ENCODE measurements at places on chromosomes 4 and X.
A peak's percentile ranks its signal among the peaks of the same experiment; 100 is the strongest.

DNA sequence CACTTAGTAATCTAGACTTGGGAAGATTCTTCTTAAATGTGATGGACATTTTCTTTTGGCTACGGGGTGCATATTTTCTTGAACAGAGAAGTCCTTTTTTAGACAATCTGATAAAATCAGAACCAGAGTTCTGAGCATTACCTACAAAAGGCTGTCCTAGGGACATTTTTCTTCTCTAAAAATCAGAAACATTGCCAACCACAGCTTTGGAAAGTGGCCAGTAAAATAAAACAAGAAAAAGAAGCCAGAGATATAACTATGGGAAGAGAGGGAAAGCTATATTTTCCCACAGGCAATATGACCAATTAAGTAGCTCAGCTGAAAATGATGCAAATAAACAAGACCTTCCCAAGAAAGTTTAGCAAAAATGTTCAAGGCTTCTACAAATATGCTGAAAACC lies 55.9 kb downstream of the MXRA5 start:
- no peak for DNase-seq

DNA sequence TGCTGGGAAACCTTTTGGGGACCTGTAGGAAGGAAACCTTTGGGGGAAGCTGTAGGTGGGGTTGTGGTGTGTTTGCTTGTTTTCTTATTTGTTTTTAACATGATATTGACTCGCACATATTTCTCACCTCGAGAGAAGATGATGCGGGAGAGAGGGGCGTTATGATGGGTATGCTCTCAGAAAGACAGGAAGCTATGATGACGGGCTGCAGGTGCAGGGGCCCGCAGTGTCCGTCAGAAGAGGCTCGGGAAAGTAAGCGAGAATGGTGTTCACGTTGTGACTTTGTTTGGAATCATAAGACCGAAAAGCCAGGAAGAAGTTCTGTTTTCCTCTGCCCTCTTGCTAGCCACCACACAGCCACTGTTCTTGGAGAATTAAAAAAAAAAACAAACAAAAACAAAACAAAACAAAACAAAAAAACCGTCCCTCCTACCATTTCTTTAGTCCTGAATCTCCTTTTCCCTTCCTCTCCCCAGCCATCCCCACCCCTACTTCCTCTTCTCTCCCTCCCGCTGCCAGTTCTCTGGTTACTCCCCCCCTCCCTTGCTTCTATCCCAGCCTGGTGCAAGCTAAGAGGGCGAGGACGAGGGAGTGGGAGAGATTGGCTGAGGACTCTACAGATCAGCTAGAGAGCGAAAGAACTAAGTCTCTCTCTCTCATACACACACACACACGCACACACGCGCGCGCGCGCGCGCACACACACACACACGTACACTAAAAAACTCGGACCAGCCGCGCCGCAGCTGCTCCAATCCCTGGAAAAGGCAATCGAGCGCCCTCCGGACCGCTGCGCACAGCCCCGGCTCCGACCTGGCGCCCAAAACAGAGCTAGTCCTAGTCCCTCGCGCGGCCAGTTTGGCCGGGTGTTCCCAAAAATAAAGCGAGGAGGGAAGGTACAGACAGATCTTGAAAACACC lies at the start of gene BMP3:
TSS of gene BMP3 (plus strand) at position 648 of the 920 bp plus-strand sequence. CDS start 577 bp downstream, outside the sequence.
- DNase-seq = no peak

- DNase-seq = no peak
These were observed 34.0 kb downstream of the CENPU start for GRCh38 chr4:184699941-184700340.

GRCh38 chrX:103918050-103918449 lies 44.4 kb upstream of the TMSB15B start:
- peak; percentile 8 for DNase-seq

DNA sequence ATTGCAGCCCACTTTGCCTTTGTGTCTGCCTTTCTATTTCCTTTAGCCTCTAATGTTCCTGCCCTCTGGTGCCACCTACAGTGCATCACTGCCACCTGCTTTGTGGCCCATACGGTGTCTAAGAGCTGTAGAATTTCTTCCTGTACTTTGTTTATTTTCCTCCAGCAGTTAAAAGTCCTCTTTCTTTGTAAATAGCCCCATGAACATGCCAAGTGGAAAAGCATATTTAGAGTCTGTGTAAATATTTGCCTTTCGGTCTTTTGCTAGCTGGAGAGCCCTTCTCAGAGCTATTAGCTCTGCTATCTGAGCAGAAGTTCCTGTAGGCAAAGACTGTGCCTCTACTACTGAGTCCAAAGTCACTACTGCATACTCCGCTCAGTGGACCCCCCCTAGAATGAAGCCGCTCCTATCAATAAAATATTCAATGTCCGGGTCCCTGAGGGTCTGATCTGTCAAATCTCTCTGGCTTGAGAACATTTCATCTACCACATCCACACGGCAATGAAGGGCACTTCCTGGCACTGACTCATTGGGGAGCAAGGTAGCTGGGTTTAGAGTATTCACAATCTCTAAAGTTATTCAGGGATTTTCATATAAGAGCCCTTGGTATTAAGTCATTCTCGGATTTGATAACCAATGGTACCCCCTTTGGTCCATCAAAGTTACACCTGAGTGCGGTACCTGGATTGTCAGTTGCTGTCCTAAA lies 36.3 kb downstream of the SULT1E1 start:
- peak; percentile 7 for DNase-seq

DNA sequence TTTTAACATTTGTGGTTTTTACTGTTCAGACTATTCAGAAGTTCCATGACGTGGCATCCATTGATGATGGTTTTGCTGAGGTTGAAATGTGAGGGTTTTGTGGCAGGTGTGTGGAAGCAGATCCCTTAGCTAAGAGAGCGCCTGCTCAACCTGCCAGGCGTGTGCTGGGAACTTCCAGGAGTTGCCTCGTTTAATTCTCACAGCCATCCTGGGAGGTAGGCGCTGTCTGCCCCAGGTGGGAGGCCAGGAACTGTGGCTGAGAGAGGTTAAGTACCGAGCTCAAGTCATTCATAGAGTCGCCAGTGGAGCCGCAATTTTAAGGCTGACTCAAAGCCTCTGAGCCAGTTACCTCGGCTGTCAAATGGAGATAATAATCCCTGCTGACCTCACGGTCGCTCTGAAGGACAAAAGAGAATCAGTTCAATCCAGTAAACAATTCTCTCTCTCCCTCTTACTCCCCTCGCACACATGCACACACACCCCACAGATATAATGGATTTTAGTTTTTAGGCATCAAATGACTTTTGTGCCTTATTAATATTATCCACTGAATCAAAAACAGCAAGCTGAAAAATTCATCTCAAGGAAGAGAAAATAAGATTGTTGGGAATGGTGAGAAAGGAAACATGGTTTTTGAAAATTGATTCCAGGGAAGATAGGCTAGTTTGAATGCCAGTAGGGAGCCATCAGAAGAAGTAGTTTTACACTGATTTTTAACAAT lies 171.3 kb downstream of the PTTG2 start:
- peak; percentile 42 for DNase-seq

GRCh38 chrX:1097328-1097727 lies 115.1 kb downstream of the CRLF2 start:
- no peak for DNase-seq

DNA sequence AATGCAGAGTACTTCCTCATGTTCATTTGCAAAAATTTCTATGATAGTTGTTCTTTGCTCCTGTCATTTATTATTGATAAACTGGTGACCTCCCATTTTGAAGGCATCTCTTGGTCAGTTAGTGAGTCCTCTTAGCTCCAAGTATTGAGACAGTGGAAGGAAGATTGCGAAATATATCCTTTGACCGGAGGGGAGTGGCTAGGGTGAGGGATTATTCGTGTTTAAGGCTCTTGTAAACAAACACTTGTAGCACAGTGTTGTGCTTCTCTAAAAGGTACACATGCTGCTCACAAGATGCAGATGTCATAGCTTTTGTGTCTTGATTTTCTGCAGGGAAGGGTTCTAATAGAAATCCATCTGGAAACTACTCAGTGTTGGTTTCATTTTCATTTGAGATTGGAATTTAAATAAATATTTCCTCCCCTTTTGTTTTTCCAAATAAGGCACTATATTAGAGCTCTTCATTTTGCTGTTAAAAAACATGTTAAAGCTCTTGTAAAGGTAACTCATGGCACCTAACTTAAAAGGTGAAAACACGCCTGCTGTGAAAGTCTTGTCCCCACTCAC lies 21.8 kb downstream of the TXLNG start:
- no peak for DNase-seq

- no peak for DNase-seq
These were observed 109.7 kb downstream of the SORCS2 start for GRCh38 chr4:7301846-7302630.

- no peak for DNase-seq
These were observed 71.9 kb downstream of the LIMCH1 start for GRCh38 chr4:41609851-41610250.

DNA sequence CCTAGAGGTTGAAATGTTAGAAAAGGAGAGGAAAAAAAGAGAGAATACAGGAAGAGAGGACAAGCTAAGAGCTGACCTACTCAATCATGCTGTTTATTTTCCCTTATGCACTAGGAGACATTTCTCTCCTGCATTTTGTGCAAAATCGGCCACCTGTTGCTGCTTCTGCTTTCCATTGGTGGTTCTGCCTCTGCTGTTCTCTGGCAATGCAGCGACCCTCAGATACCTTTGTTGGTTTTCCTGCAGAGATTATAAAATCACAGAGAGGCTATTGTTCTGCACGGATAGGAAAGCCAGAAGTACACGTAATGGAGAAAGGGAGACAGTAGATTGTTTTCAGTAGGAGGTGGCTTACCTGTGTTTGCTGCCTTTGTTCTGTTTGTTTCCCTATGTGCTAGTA lies 108.9 kb downstream of the UNC5C start:
- DNase-seq = no peak

DNA sequence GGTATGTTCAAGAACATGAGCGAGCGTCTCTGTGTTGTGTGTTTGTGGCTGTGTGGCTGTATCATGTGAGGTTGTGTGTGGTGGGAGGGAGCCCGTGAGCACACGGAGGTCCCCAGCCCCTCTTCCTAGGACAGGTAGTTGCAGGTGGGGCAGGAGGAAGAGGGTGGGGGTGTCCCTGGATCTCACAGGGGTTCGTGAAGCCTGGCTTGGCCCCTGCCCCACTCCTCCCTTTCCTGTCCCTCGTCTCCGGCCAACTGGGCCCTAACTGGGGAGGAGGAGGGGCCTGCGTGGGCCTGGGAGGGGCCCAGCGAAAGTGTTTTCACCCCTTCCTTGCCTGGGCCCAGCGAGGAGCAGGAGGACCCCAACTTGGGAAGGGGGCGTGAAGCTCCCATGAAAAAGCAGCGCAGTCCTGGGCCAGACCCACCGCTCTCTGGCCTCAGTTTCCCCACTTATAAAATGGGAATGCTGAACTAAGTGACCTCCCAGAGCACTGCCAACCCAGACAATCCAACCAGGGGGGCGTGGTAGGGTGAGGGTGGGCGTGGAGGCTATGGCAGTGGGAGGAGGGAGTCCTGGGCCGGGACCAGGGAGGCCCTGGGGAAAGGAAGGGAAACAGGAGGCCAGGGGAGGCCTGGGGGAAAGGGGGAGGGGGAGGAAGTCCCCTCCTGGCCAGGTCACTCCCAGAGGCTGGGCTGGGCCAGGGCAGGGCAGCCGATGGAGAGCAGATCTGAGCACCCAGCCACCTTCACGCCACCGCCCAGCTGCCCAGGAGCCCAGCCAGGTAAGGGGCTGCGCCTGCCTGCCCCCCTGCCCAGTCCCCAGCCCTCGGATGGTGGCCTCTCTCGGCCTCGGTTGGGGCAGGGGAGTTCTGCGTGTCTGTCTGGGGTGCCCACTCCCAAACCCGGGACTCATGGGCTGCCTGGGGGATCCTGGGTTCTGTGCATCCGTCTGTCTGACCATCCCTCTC lies at the start of gene AVPR2:
TSS of gene AVPR2 (plus strand) at position 683 of the 967 bp plus-strand sequence. CDS start 473 bp downstream, outside the sequence.
- DNase-seq = no peak

GRCh38 chrX:19647159-19647558 lies 131.9 kb upstream of the MAP3K15 start:
- no peak for DNase-seq

Measured in activated T-helper 1 cell treated with Interleukin-2 at 50 U/mL for 16 hours (primary cell).